ENCODE measurements at places on chromosomes 13 and 19.

DNA sequence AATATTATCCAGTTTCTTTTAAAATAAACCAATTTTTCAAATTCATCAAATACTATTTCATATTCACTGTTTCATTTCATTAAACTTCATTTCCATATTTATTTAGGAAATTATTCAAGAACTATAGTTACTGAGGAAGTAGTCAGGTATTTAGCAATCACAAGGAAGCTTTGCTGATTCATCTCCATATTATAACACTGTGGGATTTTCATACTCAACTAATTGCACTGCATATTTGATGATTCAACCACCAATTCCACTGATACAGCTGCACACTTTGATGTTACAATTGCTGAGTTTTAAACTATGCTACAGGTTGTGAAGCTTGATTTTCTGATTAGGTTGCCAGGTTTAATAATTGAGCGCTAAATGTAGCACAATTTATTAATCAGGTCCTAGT lies 556.8 kb upstream of the SLITRK1 start:
- DNase-seq, result no peak

- no peak for DNase-seq
These were observed 6.9 kb downstream of the NOSIP start for GRCh38 chr19:49573425-49573824.

GRCh38 chr13:20991741-20992520 lies 69.5 kb downstream of the LATS2 start:
- DNase-seq, result no peak

- no peak for DNase-seq
These were observed 234.3 kb upstream of the STARD13 start for GRCh38 chr13:33519561-33520467.

DNA sequence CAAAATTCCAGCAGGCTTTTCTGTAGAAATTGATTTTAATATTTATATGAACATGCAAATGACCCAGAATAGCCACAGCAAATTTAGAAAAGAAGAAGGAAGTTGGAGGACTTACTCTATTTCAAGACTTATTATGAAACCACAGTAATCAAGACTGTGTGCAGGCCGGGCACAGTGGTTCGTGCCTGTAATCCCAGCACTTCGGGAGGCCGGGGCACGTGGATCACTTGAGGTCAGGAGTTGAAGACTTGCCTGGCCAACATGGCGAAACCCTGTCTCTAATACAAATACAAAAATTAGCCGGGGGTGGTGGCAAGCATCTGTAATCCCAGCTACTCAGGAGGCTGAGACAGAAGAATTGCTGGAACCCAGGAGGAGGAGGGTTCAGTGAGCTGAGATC lies 6.0 kb upstream of the FFAR2 start:
- peak; percentile 33 for DNase-seq
